Stimulated activated CD4-positive, alpha-beta T cell treated with anti-CD3 and anti-CD28 coated beads, Interleukin-2, amount 100 ng/mL, for 4 hours (primary cell): ENCODE measurements at places on chromosomes 2 and 18.

DNA sequence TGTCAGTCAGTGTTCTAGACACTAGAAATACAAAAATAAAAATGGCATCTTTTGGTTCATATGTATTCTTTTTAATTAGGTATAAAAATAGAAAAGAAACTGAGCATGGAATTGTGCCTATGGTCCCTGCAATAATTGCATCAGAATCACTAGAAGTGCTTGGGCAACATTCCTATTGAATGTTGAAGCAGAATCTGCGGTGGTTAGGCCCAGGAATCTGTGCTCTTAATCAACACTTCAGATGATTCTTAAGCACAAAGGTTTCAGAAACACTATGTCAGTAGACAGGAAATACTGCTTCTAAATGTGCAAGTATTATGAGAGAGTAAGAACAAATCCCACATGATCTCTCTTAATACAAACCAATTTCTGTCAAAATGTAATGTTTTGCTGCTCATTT lies 20.3 kb upstream of the RBBP8 start:
- no peak for DNase-seq

GRCh38 chr2:99106913-99107312 lies 34.6 kb upstream of the C2orf15 start:
- no peak for DNase-seq

DNA sequence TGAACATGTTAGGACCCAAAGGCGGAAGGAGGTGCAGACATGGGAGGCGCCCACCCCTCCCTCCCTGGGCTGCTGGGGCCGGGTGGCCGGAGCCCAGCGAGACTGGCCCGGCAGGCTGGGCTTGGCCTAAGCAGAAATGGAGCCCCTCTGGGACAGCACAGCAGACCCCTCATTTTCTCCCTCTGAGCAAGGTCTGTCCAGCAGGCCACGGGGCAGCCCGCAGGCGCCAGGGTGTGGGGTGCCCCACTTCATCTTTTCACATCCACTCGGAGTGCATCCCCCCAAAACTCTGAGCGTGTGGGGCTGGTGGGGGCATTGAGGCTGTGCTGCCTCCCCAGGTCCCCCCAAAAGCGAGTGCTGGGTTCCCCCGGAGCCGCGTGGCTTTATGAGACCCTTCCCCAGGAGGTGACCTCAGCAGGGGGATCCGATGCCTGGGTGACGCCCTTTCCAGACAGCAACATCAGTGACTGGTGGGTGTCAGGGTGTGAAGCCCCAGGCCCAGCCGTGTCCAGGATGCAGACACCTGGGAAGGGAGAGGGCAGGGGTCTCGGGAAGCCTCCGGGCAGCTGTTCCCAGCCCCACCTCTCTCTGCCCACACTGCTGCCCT lies 36.7 kb upstream of the GPC1 start:
- DNase-seq, result no peak

DNA sequence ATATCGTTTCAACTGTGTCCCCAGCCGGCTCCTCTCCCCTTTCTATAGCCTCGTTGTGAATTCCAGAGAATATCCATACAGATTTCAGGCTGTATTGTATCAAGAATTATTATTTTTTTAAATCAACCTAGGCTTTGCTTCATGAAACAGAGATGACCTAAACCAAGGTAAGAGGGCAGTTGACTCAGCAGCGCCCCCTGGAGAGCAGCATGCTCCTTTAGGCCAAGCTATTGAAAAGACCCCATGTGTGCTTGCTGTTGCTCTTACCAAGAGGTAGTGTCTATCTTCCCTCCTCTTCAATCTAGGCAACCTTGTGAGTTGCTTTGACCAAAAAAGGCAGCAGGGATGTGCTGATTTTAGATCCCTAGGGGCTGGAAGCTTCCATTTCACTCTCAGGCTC lies 426.7 kb upstream of the SMIM21 start:
- DNase-seq, result no peak

DNA sequence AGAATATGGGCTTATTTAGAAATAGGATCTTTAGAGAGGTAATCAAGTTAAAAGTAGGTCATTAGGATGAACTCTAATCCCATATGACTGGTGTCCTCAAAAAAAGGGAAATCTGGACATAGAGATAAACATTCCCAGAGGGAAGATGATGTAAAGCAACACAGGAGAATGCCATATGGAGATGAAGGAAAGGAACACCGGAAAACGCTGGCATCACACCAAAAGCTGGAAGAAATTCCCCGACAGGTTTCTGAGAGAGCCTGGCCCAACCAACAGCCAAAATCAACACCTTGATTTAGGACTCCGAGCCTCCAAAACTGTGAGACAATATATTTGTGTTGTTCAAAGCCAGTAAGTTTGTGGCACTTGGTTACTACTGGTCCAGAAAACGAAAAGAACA lies 296.7 kb downstream of the DSEL start:
- DNase-seq, result no peak

- no peak for DNase-seq
Observed at GRCh38 chr2:172282944-172283343, 144.4 kb upstream of the ITGA6 start.

GRCh38 chr2:234502285-234502918 lies 5.5 kb upstream of the ARL4C start:
- DNase-seq, result no peak

DNA sequence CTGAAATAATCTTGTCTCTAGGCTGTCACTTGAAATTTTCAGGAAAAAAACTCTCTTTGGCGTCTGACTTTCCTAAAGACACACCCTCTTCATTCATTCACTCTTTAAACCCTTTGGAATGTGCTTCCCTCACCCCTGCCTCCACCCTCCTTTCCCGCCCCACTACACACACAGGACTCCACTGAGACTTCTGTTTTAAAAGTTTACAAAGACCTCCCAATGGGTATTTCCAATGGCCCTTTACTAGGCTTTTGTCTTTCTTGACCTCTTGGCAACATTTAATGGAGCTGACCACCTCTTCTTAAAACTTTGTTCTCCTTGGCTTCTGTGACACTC lies 96.1 kb downstream of the RBMS1 start:
- DNase-seq, result no peak

GRCh38 chr2:120559401-120559800 lies 176.3 kb upstream of the GLI2 start:
- DNase-seq, result no peak

GRCh38 chr2:18896125-18896764 lies 306.9 kb upstream of the NT5C1B start:
- DNase-seq, result no peak
